Hypothalamus (tissue), 51 donors: ENCODE measurements at places on chromosomes 11 and 22.
A peak's percentile ranks its signal among the peaks of the same experiment; 100 is the strongest.

DNA sequence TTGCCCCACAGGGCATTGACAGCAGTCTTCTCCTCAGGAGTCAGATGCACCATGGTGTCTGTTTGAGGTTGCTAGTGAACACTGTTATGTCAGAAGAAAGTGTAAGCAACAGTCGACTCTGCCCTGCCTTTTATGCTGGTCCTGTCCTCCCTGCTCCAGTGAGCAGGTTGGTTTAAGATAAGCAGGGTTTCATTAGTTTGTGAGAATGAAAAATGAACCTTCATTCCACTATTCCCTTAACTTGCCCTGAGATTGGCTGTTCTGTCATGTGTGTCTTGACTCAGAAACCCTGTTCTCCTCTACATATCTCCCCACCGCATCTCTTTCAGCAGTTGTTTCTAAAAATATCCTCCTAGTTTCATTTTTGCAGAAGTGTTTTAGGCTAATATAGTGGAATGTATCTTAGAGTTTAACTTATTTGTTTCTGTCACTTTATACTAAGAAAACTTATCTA is at the start of gene HBD:
Gene HBD (minus strand): TSS at position 103 of the 454 bp plus-strand sequence. CDS start 50 bp downstream, at position 53.
- DNase-seq: no peak

GRCh38 chr11:33635161-33635560 is 65.5 kb downstream of the C11orf91 start:
- DNase-seq: no peak

DNA sequence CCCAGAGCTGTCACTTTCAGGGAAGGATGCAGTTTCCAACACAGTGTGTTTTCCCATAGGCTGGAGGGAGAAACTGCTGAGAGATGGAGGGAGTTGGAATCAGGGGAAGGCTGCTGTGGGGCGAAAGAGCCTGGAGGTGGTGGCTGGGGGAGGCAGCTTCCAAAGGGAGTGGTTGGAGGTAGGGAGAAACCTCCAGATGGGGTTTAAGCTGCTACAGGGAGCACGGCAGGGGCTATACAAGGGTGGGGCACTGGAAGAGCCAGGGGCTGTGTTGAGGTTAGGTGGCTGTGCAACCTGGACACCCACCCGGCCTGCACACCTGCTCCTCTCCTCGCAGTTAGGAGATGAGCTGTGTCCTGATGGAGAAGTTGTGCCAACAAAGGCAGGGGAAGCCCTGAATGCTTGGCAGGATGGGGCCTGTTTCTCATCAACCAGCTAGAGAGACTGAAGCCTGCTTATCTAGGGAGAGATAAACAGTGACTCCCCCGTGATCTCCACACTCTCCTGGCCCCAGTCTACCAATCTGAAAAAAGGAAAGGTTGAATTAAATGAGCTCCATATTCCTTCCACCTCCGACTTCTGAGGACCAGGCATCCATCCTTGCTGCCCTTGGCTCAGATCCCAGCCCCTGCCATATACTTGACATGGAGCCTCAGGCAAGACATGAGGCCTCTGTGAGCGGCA is 3.6 kb upstream of the SLCO2B1 start:
- no peak for DNase-seq

DNA sequence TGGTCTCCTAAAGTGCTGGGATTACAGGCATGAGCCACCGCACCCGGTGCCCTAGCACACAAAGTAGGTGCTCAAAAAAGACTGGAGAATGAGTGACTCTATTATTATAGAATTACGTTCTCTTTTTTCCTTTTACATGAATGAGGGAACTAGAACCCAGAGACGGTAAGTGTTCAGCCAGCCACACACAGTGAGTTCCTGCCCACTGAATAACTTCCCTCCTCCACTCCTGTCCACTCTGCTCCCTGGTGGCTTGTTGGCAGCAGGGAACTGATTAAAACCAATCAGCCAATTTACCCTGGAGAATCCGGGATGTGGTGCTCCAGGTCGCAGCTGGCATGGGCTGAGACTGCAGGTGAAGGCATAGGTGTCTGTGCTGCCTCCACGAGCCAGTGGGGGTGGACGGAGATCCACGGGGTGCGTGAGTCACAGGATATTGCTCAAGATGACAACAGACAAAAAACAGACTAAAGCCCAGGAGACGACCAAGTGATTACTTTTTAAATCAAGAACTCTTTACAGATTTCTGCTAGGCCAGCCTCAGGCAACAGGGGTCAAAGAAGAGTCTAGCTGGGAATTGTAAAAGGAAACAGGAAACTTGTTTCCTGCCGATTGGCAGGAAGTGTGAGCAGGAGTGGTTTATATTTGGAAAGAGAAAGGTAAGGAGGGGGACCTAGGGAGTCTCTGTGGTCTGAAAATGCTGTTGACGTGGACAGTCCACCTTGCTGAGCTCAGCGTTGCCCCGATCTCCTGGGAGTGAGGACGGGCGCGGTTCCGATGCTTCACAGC is 95.2 kb upstream of the TP53I11 start:
- DNase-seq: peak; percentile 3

DNA sequence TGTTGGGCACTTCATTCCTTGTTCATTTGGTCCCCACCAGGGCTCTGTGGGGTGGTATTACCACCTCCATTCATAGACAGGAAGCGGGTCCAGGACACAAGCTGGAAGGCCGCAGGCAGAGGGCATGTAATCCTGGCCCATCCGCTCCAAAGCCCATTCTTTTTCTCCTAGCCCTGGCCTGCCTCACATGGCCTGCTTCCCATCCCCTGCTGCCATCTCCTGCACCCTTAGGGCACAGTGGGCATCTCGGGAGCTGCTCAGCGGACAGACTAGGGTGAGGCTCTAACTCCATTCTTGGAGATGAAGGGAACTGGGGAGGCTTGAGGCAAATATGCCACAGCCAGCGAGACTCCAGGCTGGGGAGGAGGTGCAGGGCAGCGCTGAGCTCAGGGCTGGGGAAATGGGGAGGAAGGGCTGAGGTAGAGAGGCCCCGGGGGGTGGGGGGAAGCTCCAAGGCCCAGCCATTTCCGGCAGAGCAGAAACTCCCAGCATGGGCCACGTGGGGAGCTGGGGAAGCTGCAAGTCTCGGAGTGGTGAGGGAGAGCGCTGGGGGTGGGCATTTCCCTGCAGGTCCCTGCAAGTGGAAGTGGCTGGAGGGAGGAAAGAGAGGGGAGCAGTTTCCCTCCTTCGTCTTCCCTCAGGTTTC is 14.3 kb upstream of the BCL9L start:
- no peak for DNase-seq

- DNase-seq: no peak
Observed at GRCh38 chr11:102234779-102235439, 82.4 kb upstream of the BIRC3 start.

DNA sequence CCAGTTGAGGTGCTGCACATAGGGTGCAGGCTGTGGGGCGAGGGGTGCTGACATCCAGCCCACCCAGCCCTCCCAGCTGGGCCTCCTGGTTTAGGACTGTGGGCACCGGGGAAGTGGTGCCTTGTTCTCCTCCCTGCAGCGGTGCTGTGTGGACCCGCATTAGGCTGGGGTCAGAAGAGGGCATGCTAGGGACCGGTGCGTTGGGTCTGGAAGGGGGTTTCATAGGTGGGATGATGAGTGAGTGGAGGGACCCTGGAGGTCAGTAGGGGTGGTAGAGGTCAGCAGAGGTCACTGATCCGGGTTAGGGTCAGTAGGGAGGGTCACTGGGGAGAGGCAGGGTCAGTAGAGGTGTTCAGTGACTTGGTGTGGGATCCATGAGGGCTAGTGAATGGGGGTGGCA is 6.7 kb upstream of the MYBPC3 start:
- no peak for DNase-seq

- no peak for DNase-seq
Observed at GRCh38 chr11:65301491-65302329, 13.0 kb upstream of the CDC42EP2 start.

DNA sequence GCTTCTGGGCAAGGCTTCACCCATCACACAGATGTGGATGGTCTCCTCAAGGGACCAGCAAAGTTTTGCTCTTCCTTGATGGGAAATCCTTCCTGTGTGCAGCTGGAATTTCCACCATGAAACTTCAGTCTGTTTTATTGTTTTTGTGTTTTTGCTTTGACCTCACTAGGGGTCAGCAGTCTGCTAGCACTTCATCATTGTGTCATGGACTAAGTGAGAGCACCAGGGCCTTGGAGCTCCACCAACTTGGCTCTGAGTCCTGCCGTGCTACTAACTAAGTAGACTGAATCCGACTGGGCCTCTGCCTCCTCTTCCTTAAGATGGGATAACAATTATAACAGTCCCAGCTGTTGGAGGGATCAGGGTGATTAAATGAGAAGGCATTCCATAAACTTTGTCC is 305.8 kb upstream of the NCAM1 start:
- no peak for DNase-seq

DNA sequence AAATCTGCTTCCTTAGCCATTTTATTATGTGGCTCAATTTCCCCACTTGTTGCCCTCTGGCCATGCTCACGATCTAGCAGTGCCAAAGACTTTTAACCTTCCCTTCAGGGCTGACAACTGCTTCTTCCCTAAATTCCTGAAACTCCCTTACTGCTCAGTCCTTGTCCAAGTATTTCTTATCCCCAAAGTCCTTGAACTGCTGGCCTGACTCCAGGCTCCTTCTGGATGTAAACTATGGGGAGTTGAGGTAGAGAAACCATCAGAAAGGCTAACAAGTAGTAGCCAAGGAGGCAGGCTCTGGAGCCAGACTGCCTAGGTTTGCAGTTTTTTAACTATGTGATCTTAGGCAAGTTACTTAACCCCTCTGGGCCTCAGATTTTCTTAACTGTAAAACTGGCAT is 258.7 kb upstream of the CCDC90B start:
- DNase-seq: no peak

DNA sequence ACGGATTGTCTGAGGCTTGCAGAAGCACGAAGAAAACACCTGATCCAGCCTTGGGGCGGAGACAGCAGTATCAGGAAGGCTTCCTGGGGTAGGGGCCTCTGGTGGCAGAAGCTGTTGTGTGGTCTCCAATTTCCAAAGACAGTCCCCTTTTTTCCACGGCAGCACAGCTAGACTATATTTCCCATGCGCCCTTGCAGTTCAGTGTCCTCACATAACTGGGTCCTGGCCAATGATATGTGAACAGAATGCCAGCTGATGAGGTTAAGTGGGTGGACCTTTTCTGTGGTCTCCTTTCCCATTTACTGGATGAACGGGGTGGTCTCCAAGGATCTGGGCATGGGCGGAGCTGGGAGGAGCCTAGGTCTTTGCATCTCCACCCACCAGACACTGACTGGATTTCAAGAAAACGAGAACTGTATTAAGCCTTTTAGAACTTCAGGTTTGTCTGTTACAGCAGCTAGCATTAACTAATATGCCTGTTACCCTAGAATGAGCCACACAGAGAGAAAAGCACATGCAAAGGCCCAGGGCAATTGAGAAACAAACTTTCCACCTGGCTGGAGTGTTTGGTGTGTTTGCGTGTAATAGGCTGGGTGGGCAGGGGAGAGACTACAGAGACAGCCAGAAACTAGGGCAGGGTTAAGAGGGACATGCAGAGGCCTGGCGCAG is 6.2 kb downstream of the GAL3ST1 start:
- DNase-seq: no peak

GRCh38 chr11:28472904-28473303 is 364.7 kb downstream of the METTL15 start:
- no peak for DNase-seq

GRCh38 chr22:46626911-46627805 is 7.0 kb downstream of the GRAMD4 start:
- no peak for DNase-seq

GRCh38 chr11:68107689-68108088 is 13.5 kb downstream of the CHKA start:
- DNase-seq: no peak

DNA sequence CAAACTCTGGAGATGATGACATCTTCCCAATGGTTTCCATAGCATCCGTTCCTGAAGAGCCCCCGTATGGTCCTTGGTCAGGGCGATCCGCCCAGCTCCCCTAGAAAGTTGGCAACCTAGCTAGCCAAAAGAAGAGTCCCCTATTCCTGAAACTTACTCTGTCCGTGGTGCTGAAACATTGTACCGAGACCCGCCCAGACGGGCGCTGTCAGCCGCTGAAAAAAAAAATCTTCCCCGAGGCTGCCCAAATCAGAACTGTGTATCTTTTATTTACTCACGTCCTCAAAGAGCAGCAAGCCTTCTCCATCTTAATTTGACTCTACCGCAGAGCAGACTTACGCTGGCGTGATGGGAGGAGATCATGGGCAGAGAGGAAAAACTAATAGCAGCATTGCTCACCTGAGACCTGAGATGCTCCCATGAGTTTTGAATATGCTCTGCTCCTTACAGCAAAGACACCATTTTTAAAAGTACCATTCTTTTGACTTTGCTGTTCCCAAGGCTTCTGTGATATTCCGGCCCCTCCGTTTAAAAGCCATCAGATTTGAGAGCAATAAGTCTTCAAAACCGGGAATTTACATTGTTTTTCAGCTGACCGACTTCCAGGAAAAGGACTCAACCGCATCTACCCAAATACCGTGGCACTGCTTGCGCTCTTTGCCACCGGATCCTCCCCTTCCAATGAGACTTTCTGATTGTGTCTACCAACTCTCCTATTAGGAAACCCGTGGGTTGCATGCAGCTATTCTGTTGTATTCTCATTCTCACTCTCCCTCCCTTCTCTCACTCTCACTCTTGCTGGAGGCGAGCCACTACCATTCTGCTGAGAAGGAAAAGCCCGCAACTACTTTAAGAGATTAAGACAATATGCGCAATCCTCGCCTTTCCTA is at the start of gene SLC17A6:
Gene SLC17A6 (plus strand): TSS at position 786 of the 890 bp plus-strand sequence. CDS start 153 bp downstream, outside the sequence.
- DNase-seq: no peak

DNA sequence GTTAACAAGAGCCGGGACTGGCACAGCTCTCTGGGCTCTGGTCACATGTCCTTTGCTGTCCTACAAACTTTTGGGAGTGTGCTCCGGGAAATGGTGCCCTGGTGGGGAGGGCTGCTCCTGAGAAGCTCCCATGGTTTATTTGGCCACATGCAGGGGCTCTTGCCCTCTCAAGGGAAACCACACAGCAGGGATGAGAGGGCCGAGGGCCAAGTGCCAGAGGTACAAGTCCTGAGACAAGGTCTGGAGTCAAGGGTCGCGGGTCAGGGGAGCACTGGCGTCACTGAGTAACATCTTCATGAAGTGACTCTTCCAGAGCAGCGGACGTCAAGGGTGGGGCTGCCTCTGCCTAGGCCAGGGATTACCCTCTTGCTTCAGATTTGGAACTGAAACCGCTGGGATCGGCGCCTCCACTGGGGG is 1160.6 kb downstream of the TBC1D22A start:
- DNase-seq: no peak

DNA sequence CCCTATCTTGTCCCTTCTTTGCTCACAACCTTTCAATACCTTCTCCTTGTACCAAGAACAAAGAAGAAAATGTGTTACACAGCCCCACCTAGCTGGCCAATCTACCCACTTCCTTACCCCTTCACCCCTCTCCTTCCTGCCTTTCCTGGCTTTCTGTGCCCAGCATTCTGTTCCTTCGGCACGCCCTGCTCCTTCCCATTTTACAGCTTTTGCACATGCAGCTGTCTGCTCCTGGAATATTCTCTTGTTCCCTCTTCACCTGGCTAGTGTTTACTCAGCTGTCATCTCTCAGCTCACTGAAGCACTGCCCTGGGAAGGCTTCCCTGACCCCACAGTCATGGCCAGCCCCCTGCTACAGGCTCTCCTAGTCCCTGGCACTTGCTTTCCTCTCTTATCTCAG is 30.7 kb downstream of the SERPINH1 start:
- no peak for DNase-seq

- DNase-seq: no peak
Observed at GRCh38 chr11:128519338-128519737, 68.0 kb downstream of the ETS1 start.

GRCh38 chr11:96197801-96198701 is 144.9 kb downstream of the MAML2 start:
- DNase-seq: no peak
